CD4-positive, alpha-beta T cell (primary cell): ENCODE measurements at places on chromosomes 5 and 9.

DNA sequence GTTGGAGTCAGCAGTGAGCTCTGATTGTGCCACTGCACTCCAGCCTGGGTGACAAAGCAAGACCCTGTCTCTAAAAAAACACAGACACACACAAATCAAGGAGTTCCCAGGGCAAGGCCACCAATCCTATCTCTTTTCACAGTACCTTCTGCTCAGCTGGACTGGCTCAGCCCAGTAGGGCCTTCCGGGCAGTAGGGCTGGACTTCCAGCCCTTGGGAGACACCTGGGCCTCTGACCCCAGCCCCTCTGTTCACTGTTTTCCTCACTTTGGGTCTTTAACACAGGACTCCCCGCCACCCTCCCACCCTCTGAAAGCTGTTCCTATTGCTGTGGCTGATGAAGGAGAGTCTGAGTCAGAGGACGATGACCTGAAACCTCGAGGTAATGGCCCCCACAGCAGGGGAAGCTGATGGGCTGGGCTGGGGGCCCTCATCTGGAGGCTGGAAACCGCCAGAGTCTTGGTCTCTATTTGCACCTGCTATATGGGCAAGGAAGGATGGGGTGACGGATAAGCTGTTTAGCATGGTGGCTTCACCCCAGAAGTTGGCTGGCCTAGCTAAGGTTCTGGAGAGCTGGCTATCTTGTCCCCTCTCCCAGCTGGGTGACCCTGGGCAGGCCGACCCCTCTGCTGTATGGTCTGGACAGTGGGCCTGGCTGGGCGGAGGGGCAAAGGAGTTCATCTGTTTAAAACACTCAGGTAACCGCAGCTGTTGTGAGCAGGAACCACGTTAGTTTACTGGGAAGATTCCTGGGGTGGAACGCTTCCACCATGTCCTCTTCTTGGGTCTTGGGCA lies 25.6 kb downstream of the USP20 start:
- DNase-seq, result no peak

GRCh38 chr5:33049842-33050241 lies 338.7 kb downstream of the NPR3 start:
- DNase-seq, result no peak

GRCh38 chr9:19511694-19512093 lies 102.9 kb downstream of the ACER2 start:
- DNase-seq, result no peak

DNA sequence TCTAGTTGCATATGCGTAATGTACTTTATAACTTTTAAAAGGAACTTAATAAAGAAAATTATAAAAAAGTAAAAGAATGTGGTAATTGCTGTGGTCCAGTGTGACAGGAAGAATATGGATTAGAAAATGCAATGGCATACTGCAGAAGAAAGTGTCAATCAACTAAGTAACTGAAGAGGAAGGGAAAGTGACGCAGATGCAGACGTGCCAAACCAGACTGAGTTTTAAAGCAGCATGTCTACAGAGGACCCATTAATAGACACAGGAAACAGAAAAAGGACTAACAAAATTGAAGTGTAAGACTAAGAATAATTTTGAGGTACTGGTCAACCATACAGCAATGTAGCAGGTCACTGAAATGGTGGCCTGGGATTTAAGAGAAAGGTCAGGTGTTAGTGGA lies 73.3 kb downstream of the DPYSL3 start:
- DNase-seq, result no peak

GRCh38 chr5:132010645-132010988 lies 841 bp downstream of the ACSL6 start:
- DNase-seq, result no peak

- DNase-seq, result no peak
These were observed 647.0 kb downstream of the EFNA5 start for GRCh38 chr5:107023732-107024131.

- no peak for DNase-seq
These were observed 370.6 kb downstream of the BNC2 start for GRCh38 chr9:16499892-16500291.

DNA sequence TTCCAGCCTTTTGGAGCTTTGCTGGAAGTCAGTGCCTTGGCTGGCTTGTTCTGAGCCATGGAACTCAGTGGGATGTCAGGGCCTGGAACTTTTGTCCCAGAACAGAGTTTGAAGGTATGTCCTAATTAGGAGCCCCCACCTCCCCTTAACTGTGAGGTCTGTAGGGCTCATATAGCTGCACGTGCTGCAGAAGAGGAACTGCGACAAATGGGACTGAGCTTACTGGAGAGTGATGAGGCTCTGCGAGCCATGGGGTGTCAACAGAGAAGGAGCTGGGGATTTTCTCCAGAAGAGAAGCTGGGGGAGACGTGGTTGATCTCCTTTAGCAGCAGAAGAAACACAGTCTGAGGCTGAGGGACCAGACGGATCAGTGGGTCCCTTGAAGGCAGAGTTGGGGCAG lies 10.9 kb downstream of the TMEM8B start:
- DNase-seq, result no peak

DNA sequence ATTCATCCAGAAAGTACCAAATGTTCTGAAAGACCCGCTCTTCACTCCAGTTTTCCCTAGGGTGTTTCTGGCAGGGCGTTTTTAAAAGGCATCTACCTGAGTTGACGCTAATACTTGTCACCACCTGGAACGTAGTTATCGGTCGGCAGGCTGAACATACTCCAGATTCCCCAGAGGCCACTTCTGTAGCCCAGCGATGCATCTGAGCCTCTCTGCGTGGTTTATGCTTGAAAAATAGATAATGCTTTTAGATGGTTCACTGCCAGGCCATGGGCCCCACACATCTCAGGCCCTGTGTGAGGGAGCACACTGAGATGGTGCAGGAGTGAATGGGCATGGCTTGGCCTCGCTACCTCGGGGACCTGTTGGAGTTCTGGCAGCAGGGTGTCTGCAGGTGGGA lies 33.0 kb upstream of the NCS1 start:
- DNase-seq, result no peak

DNA sequence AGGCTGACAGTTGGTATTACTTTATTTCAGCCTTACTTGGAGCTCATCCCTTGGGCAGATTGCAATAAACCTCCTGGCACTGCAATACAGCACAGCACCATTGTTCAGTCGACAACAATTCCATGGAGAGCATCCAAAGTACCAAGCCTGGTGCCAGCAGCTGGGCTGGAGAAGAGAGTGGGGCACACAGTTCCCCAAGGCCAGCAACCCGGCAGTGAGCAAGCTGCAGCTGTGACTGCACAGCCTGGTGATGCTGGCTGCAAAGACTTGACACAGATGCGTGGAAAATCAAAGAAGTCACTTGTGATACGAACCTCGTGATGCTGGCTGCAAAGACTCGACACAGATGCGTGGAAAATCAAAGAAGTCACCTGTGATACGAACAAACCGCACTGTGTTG lies 125.4 kb downstream of the ATPSCKMT start:
- no peak for DNase-seq

DNA sequence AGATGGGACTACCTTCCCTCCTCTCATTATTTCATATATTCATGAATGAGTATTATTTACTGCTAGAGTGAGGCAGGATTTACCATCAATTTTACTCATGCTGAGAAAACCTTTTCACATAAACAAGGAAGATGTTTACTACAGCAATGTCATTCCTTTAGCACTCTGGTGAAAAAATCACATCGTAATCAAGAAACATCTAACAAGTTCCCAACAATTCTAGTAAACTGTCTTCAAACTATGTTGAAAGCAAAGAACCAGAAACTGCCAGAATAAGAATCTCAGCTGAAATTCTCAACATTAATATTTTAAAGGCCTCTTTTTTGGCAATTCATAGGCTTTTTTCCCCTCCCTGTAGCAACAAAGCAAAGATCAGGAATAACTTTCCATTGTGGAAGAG lies 28.2 kb downstream of the AUH start:
- no peak for DNase-seq

- DNase-seq, result no peak
These were observed 15.6 kb upstream of the TUT7 start for GRCh38 chr9:86369810-86370209.

DNA sequence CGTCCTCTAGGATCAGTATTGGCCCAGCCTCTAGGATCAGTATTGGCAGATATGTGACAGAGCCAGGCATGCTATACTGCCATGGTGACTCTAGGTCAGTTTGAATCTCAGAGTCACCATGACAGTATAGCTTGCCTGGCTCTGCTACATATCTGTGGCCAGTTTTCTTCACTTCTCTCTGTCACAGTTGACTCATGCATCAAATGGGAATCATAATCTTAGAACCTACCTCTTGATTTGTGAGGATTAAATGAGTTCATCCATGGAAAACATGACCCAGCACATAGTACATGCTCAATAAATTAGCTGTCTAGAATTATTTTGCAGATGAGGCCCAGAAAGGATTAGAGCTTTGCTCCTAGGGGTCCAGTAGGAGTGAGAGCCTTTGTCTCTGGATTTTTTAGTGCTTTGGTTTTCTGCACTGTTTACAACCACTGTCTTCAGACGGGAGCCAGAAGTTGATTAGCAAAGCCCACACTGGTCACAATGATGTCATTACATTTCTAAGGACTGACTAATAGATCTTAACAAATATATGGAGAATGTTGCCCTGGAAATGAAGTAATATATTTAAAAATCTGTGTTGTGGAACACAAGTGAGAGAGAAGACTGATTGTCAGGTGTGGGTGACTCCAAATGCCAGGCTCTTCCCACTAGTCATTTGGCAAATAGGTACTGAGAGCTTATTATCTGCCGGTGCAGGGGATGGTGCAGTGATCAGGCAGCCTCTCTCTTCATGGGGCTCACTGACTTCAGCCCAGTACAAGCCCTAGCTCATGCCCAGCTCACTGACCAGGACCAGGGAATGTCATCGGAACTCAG lies 76.0 kb downstream of the COL15A1 start:
- DNase-seq, result no peak

DNA sequence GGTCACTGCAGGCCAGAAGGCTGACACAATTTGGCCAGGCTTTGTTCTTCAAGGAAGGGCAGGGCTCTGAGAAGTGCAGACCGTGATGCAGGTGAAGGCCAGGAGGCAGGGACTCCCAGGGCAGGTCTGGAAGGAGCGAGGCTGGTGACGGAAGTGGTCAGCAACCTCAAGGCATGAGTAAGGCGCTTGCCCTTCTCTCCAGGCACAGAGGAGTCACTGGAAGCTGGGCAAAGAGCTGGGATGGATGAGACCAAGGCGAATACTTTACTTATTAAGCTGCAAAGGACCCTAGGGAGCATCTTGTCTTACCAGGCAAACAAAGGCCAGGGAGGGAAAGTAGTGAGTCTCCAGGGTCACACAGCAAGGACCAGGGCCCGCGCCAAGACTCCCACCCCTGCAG lies 18.6 kb downstream of the IRF1 start:
- DNase-seq, result no peak

DNA sequence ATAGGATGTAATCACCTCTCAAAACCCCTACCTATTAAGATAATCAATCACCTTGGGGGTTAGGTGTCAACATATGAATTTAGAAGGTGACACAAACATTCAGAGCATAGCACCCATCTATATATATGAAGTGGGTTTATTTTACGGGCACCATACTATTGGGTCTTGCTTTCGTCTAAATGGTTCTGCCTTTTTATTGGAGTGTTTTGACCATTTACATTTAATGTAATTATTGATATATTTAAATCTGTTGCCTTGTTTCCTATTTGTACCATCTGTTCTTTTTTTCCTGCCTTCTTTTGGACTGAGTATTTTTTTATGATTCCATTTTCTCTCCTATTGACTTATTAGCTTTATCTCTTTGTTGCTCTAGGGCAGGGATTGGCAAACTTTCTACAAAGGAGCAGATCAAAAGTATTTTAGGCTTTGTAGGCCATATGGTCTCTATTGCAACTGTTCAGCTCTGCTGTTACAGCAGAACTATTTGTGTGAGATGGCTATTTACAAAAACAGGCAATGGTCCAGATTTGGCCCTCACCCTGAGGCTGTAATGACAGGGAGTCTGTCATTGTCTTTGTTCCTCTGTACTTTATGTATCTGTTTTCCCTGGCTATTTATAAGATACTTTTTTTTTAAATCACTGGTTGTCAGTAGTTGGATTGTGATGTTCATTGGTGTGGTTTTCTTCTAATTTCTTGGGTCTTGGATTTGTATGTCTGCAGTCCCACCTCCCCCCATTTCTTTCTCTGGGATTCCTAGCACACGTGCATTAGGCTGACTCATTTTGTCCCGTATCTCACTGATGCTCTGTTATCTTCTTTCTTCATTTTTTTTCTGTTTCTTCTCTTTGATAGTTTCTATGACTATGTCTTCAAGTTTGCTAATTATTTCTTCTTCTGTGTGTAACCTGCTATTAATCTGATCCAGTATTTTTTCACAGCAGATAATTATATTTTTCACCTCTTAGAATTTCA lies 127.1 kb downstream of the DAB2IP start:
- no peak for DNase-seq

DNA sequence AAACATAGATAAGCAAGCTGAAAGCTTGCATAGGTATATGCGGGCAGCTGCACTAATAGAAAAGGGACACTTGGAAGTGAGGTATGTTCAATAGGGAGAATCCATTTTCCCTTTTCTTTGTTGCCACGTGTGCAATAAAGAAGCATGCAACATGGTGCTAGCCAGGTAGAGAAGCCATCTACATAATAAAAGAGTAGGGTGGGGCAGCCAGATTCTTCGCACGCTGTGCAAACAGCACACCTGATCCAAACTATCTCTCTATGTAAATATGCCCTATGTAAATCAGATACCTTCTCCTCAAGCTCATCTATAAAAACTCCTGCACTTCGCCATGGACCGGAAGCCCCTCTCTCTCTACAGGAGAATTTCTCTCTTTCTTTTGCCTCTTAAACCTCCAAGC lies 91.9 kb upstream of the C9orf72 start:
- DNase-seq, result no peak

- DNase-seq, result no peak
These were observed 1006.4 kb upstream of the CTNND2 start for GRCh38 chr5:12910641-12911040.

GRCh38 chr5:108196276-108196675 lies 185.6 kb downstream of the FBXL17 start:
- DNase-seq, result no peak

GRCh38 chr5:80083101-80083890 lies 48.1 kb downstream of the THBS4 start:
- peak; percentile 64 for DNase-seq

DNA sequence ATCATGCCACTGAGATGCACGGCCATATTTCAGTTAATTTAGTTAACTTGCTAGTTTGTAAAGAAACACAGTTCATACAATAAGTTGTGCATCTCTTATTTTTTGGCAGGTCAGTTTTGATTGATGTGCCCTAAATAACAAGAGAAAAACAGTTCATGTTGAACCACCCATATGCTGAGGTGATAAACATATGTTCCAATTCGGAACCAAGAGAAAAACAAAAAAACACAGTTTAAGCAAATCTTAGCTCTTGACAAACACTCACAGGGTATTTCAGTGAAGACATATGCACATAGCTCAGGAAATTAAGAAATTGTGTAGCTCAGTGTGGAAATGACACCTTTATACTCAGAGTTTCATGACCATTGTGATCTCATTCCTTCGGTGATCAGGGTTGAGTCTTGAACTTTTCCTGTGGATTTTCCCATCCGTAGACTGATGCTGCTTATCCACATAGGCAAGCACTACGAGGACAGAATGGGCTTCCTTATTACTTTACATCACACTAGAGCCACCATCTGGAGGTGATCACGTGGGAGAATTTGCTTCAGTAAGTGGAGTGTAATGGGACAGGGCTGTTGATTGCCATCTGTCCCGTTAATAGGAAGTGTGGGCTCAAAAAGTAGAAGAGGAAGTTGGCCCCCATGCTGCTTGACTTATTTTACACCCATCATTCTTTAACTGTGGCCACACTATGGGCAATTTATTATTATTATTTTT lies 773.0 kb downstream of the MTRR start:
- no peak for DNase-seq
